ENCODE measurements at places on chromosomes 1 and 21. TPM values are rescaled to one million over a fixed set of nuclear protein-coding genes. Genes with fewer than 3 reads are reported as not detected.
A peak's percentile ranks its signal among the peaks of the same experiment; 100 is the strongest.

The NEK7 gene
- 51.2 TPM for total RNA-seq

The CXADR gene
- total RNA-seq: 8.6 TPM

The MRPL20 gene
- total RNA-seq: 56.7 TPM

DNA sequence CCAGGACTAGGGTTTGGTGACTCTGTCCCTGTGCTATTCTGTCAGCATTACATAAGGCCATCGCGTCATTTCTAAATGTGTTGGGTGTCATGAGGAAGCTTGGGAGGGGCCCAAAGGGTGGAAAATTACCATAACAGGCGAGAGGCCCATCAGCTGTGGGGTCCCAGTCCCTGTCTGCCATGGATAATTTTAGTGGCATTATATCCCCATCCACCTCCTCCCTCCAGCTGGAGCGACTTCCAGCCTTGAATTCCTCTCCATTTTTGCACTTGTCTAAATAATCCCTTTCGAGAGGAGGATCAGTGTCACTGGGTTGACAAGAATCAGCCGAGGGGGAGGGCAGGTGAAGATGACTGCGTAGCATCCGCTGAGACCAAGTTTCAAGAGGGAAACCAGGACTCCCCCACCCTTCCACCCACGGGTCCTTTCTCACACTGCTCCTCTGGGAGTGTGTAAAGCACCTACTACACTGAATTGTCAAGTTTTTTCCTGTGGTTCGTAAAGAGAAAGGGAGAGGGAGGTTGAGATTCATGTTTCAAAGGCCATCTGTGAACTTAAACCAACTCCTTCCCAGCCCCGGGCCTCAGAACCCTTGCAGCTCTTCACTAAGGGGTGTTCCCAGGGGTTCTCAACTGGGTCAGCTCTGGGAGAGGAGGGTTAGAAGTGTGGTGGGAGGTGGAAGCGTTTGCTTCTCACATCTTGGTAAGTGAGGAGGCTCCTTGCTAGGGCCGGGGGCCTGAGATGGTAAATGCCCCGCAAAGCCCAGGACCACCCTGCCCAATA is 29.2 kb downstream of the VASH2 start:
- DNase-seq: no peak

DNA sequence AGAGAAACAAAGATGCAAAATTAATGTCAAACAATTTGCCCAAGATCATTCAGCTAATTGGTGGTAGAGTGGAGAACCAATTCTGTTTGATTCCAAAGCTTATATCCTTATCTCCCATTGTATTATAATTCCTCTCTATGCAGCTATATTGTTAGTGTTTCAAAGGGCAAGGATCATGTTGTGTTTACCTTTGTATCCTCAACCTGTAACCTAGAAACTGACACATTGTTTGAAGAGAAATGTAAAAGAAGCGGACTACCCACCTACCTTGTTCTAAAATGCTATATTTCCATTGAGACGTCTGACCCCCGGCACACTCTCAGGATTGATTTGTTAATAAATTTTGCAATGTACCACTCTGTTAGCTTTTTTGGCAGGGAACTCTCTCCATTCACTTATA is 9.3 kb downstream of the RAVER2 start:
- no peak for DNase-seq

DNA sequence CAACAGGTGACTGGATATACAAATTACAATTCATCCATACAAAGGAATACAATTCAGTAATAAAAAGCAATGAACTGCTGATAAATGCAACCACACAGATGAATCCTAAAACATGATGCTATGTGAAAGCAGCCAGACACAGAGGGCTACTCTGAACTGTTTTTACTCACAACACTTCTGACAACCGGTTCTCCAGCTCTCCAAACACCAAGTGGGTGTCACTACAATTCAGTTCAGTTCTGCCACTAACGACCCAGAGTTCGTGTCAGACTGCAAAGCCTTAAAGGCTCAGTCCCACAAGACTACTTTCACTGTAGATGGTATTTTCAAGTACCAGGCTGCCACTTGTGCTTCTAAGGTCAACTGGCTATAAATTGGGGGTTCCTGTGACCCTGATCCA is 119.4 kb downstream of the SLC16A1 start:
- DNase-seq: no peak

- DNase-seq: peak; percentile 1
Measured at GRCh38 chr1:57204091-57204490, 219.8 kb downstream of the DAB1 start.

Measured in mammary epithelial cell (primary cell).